ENCODE measurements at places on chromosomes 6 and 20.

DNA sequence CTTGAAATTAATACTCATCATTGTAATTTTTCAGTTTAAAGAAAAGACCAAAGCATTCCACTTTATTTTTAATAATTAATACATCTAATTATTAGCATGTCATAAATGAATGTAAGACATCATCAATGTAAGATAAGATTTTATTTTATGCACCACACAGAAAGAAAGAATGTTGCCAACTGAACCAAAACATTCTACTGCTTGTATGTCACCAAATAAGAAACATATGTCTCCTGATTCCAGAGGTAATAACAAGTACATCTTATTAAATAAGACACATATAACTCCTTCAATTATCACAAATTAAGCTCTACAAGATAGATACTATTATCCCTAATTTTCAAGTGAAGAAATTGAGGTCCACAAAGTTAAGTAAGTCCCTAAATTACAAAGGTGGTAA, 189.5 kb downstream of the GMDS start:
- DNase-seq = no peak

DNA sequence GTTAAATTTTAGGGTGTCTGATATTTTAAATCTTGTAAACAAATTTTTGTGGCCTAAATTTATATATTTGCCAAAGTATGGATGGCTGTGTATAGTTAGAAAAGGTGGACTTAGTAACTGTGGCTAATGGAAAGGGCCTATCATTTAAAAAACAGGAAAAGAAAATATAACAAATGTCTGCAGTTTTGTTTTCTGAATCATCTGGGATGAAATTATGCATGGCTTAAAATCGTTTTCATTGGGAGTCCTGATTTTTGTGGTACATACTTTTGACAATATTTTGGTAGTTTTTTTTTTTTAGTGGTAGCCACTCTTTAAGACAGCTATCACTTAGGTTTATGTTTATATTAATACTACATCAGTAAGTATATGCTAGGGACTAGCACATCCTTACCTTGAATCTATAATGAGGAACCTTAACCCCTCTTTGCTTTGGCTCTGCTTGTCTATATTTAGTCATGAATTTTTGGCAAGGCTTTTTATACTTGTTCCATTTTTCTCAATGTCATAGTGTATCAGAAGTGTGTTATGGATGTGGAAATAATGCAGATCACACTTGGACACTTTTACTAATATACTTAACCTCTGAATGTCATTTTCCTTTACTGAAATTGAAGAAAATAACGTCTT, 5.6 kb downstream of the ARID1B start:
- no peak for DNase-seq

GRCh38 chr6:167270499-167271311, 20.4 kb upstream of the UNC93A start:
- no peak for DNase-seq

DNA sequence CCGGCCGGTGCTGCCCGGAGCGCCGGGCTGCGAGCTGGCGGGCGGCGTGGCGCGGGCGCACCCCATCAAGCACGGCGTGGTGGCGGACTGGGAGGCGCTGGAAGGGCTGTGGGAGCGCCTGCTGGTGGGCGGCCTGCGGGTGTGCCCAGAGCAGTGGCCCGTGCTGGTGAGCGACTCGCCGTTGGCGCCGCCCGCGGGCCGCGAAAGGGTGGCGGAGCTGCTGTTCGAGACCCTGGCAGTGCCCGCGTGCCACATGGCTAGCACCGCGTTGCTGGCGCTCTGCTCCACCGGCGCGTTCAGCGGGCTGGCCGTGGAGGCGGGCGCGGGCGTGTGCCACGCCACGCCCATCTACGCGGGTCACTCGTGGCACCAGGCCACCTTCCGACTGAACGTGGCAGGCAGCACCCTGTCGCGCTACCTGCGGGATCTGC, 517 bp downstream of the ACTL10 start:
- DNase-seq = no peak

- no peak for DNase-seq
Observed at GRCh38 chr20:32839982-32840285, 18.8 kb upstream of the EFCAB8 start.

GRCh38 chr6:45420083-45420908, 42.6 kb upstream of the SUPT3H start:
- DNase-seq = peak; percentile 86

- DNase-seq = peak; percentile 78
Observed at GRCh38 chr20:35903843-35904242, 50.5 kb downstream of the SCAND1 start.

- DNase-seq = no peak
Observed at GRCh38 chr20:48695255-48695654, 132.5 kb downstream of the PREX1 start.

GRCh38 chr6:145022199-145022796, 713.0 kb downstream of the EPM2A start:
- no peak for DNase-seq

DNA sequence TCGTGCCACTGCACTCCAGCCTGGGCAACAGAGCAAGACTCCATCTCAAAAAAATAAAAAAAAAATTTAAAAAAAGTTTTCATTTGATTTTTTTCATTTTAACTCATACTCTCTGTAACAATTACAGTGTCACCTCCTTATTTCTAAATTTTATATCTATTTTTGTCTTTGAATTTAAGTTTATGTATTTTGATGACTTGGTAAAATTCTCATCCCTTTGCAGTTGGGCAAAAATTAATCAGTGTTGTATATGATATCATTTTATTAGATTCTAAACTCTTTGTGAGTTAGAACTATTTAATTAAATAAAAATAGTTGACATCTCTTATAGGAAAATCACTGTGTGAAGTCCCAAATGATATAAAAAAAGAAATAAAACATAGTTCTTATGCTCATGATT, 270.7 kb downstream of the PLCB1 start:
- DNase-seq = no peak

DNA sequence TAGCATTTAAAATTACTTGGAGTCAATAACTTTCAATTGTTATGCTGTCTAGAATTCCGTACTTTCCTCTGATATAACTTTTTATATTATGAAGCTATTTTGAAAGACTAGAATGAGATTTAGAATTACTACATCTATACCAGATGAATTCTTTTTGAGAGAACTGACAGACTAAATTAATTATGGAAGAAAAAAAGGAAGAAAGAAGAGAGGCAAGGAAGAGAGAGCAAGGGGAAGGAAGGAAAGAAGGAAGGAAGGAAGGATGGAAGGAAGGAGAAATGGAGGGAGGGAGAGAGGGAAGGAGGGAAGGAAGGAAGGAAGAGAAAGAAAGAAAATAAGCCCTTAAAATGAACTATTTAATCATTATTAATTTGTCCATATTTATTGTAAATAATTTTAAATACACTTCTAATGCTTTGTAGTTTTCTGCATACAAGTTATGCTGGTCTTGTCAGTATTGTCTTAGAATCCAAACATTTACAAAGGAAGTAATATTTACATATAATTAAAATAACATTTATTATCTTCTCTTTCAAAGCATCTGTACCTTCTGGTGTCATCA, 280.4 kb upstream of the HSF2 start:
- no peak for DNase-seq

GRCh38 chr20:62606016-62606415, 36.3 kb upstream of the SLCO4A1 start:
- no peak for DNase-seq
